ENCODE measurements at places on chromosomes 6 and 20.

- no peaks in the 10 kb centered on the region for H3K27me3 ChIP-seq
- no peak for DNase-seq
- no peaks in the 10 kb centered on the region for H3K4me1 ChIP-seq
- H3K36me3 ChIP-seq = peaks cover 31% of the 10 kb centered on the region
These were observed 117.3 kb downstream of the MAP3K4 start for GRCh38 chr6:161108916-161109315.

GRCh38 chr20:32973077-32973717 lies 31.0 kb downstream of the SUN5 start:
- no peaks in the 10 kb centered on the region for H3K36me3 ChIP-seq
- H3K4me3 ChIP-seq = no peak overlapping the region
- no peaks in the 10 kb centered on the region for H3K27me3 ChIP-seq
- DNase-seq = peak; percentile 59
- peaks cover 32% of the 10 kb centered on the region for H3K4me1 ChIP-seq

GRCh38 chr20:2692886-2693285 lies 306 bp downstream of the EBF4 start:
- no peak overlapping the region for H3K4me3 ChIP-seq
- no peaks in the 10 kb centered on the region for H3K36me3 ChIP-seq
- no peak overlapping the region for H3K27ac ChIP-seq
- no peaks in the 10 kb centered on the region for H3K4me1 ChIP-seq

- no peaks in the 10 kb centered on the region for H3K27me3 ChIP-seq
- peak; percentile 94 for DNase-seq
- H3K36me3 ChIP-seq = no peaks in the 10 kb centered on the region
- H3K27ac ChIP-seq = peak overlapping the region; percentile 62
These were observed 21.1 kb downstream of the SPTLC3 start for GRCh38 chr20:13029687-13030375.

DNA sequence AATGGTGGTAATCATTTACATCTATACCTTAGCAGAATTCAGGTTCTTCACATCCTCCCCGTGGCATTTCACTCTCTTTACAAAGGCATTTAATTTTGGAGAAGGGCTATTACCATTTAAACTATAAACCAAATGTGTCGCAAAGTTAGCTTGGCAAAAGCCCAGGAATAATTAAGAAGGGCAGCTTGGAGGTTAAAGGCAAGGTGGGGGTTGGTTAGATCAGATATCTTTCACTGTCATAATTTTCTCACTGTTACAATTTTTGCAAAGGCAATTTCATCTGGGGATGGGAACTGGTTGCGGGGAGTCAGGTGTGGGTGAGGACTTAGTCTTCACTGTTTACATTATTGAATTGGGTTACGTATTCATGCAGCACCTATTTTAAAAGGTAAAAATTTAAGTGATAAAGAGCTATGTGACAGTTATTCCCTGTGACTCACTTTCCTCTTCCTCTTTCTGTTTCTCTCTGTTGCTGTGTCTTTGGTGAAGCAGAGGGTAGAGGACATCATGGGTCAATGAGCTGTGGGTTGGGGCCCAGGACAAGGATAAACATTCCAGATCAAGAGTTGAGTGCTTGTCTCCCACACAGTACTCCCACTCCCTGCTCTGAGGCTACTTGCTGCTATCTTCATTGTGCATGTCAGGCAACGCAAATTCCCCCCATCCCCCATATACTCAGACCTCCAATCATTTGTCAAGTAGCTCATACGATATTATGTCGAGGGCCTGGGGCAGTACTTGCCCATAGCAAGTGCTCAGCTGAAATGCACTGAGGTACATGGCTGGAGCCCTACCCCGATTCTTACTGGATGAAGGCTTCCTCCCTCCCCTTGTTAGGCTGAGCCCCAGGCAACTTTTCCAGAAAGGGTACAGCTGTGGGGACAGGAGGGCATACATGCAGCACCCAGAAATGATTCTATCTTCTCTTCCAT lies 223.1 kb upstream of the MYLIP start:
- no peak overlapping the region for H3K27ac ChIP-seq
- no peaks in the 10 kb centered on the region for H3K36me3 ChIP-seq
- H3K4me1 ChIP-seq = peaks cover 4% of the 10 kb centered on the region
- no peak for DNase-seq

DNA sequence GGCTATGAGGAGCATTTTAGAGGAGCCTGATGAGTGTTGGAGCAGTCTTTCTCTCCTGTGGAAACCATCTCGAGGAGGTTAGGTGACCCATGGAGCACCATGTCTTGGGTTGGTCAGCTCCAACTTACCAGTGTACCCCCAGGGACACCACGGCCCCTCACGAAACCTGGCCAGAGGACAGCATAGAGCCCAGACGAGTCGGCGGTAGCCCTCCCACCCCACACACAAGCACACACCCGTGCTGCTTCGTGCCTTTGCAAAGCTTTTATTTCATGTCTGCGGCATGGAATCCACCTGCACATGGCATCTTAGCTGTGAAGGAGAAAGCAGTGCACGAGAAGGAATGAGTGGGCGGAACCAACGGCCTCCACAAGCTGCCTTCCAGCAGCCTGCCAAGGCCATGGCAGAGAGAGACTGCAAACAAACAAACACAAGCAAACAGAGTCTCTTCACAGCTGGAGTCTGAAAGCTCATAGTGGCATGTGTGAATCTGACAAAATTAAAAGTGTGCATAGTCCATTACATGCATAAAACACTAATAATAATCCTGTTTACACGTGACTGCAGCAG lies 53.6 kb downstream of the EZR start:
- DNase-seq = no peak
- H3K4me1 ChIP-seq = no peaks in the 10 kb centered on the region
- peaks cover 18% of the 10 kb centered on the region for H3K36me3 ChIP-seq
- H3K27ac ChIP-seq = no peak overlapping the region
- no peak overlapping the region for H3K4me3 ChIP-seq

- no peak for DNase-seq
- peak overlapping the region; percentile 34 for H3K4me3 ChIP-seq
- peak overlapping the region; percentile 16 for H3K27ac ChIP-seq
- no peaks in the 10 kb centered on the region for H3K4me1 ChIP-seq
- H3K27me3 ChIP-seq = no peaks in the 10 kb centered on the region
These were observed 3.0 kb upstream of the CDYL start for GRCh38 chr6:4773181-4773580.

DNA sequence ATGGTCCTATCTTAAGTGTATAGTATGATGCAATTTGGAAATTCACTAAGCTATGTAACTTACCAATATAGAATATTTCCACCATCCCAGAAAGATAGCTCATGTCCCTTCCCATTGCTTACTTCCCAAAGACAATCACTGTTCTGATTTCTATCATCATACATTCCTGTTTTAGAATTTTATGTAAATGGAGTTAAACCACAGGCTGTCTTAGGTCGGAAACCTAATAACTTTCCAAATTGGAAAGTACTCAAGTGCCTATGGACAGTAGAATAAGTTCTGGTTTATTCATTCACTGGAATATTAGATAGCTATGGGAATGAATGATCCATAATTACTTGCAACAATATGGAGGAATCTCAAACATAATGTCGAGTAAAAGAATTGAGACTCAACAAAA lies 20.1 kb downstream of the ENPP3 start:
- no peak overlapping the region for H3K27ac ChIP-seq
- DNase-seq = no peak
- H3K27me3 ChIP-seq = no peaks in the 10 kb centered on the region
- H3K36me3 ChIP-seq = no peaks in the 10 kb centered on the region
- H3K4me3 ChIP-seq = no peak overlapping the region

DNA sequence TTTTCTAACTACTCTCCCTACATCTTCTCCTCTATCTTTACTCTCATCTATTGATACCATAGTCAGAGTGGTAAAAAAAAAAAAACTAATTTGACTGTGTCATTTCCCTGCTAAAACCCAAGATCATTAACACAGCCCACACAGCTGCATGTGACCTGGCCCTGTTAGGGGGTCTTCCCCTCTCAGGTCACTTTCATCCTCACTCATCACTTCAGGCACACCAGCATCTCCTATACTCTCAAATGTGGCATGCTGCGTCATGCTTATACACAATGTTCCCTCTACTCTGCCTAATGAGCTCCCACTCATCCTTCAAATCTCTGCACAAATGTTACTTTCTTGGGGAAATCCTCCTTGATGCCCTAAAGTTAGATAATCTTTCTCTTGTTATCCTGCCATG lies 86.8 kb downstream of the CDK19 start:
- no peak overlapping the region for H3K27ac ChIP-seq
- H3K4me1 ChIP-seq = no peaks in the 10 kb centered on the region
- no peaks in the 10 kb centered on the region for H3K36me3 ChIP-seq
- DNase-seq = no peak

DNA sequence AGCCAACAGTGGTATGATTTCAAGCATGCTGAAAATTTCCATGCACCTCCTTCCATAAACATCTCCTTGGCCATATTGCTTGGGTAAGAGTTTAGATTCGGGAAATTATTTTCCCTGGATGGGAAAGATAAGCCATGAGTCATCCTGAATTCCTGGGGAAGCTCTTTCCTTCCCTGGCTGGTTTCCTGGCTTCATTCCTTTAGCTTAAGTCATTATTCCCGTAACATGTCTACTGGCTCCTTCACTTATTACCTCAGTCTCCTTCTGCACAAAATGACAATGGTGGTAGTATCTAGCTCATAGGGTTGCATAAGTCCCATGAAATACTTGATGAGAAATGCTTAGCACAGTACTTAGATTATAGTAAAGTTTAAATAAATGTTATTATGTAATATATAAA lies 27.6 kb downstream of the TINAG start:
- peak; percentile 89 for DNase-seq
- H3K27me3 ChIP-seq = no peaks in the 10 kb centered on the region
- no peak overlapping the region for H3K27ac ChIP-seq

DNA sequence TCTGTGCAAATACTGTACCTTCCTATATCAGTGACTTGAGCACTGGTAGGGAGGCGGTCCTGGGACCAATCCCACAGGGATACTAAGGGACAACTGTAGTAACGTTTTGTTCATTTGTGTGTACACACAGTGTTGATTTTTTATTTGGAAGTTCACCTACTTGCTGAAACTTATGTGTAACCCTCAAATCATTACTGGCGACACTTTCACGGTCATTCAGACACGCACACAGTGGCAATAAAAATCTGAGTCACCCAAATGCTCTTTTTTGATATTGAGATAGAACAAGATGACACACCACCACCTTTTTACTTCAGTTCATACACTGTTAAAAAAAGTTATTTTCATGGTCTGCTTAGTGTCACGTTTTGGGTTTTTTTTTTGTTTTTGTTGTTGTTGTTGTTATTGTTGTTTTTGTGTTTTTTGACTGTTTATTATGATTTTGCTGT lies 79.8 kb downstream of the QKI start:
- H3K27me3 ChIP-seq = no peaks in the 10 kb centered on the region
- no peaks in the 10 kb centered on the region for H3K36me3 ChIP-seq
- H3K4me1 ChIP-seq = no peaks in the 10 kb centered on the region
- no peak for DNase-seq
- no peak overlapping the region for H3K4me3 ChIP-seq
- no peak overlapping the region for H3K27ac ChIP-seq

DNA sequence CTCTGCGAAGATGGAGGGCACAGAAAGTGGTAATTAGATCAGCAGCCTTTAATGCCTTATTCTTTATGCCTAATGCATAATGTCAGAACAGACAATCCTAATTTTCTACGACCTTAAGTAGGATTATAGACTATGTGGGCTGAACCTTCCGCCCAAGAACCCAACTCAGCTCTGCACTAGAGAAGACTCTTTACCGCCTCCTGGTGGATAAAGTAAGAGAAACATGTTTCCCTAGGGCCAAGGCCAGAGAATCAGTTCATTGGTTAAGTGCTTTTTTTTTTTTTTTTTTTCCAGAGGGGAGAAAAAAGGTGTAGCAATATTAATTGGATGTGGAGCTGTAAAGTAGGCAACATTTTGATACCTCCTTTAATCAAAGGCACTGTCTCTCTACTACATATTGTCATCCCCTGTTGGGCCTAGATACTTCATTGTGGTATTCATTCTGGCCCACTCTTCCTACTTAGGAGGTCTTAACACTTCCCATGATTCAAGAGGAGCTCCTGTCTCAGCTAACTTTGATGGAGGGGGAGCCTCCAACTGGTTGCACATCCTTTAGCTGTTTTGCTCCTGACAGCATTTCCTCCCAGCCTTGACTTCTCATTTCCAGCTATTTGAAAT lies 124.9 kb upstream of the NRN1 start:
- H3K27me3 ChIP-seq = no peaks in the 10 kb centered on the region
- peak; percentile 84 for DNase-seq
- no peak overlapping the region for H3K27ac ChIP-seq
- H3K4me1 ChIP-seq = no peaks in the 10 kb centered on the region
- no peaks in the 10 kb centered on the region for H3K36me3 ChIP-seq
- H3K4me3 ChIP-seq = no peak overlapping the region

- H3K27me3 ChIP-seq = no peaks in the 10 kb centered on the region
- H3K36me3 ChIP-seq = no peaks in the 10 kb centered on the region
- DNase-seq = no peak
- H3K4me1 ChIP-seq = no peaks in the 10 kb centered on the region
These were observed 273.1 kb downstream of the HAO1 start for GRCh38 chr20:7667194-7667593.

DNA sequence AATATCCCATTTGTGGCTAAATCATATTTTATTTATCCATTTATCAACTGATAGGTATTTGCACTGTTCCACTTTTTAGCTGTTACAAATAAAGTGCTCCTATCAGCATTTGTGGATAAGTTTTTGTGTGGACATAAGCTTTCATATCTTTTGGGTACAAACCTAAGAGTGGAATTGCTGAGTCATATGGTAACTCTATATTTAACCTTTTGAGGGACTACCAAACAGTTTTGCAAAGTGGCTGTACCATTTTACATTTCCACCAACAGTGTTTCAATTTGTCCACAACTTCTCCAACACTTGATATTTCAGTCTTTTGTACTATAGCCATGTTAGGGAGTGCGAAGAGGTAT lies 23.6 kb upstream of the ECHDC1 start:
- H3K4me3 ChIP-seq = no peak overlapping the region
- DNase-seq = no peak
- no peaks in the 10 kb centered on the region for H3K36me3 ChIP-seq
- no peak overlapping the region for H3K27ac ChIP-seq
- no peaks in the 10 kb centered on the region for H3K27me3 ChIP-seq
- no peaks in the 10 kb centered on the region for H3K4me1 ChIP-seq

DNA sequence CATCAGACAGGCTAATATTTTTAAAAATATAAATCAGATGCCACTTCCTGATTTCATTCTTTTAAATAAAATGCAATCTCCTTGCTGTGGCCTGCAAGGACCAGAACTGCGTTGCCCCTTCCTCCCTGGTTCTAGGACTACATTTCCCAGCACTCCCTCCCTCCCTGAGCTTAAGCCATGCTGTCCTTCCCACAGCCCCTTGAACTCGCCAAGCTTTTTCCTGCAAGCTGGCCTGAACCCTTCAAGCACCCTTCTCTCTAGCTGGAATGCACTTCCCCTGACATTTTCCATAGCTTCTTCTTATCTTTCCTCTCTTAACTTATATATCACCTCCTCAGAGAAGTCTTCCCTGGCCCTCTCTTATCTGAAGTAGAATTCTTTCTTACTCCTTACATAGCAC lies 6.1 kb upstream of the DOK5 start:
- no peak overlapping the region for H3K4me3 ChIP-seq
- no peak overlapping the region for H3K27ac ChIP-seq
- H3K4me1 ChIP-seq = no peaks in the 10 kb centered on the region
- H3K27me3 ChIP-seq = no peaks in the 10 kb centered on the region
- peak; percentile 77 for DNase-seq

Data from mesendoderm (in vitro differentiated cells).